Hematopoietic multipotent progenitor cell treated with erythropoietin and hydrocortisone succinate and interleukin-3 and kit ligand, for 17 days (in vitro differentiated cells): ENCODE measurements at places on chromosomes 2 and 18.

DNA sequence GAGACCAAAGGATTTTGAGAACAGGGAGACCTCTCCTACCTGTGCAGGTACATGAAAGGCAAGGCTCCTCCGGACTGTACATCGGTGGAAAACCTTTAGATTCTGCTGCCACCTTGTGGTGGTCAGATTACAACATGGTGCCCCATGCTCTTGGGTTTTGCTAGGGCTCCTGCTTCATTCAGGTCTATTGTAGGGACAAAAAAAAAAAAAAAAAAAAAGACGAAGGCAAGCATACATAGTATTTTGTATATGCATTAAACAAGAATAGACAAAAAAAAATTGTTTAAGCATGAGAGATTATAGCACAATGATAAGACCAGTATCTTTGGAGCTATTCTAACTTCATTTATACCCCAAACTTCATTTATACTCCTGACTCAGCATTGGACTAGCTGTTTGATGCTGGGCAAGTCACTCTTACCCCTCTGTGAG, 27.4 kb upstream of the SPR start:
- peak; percentile 36 for DNase-seq

DNA sequence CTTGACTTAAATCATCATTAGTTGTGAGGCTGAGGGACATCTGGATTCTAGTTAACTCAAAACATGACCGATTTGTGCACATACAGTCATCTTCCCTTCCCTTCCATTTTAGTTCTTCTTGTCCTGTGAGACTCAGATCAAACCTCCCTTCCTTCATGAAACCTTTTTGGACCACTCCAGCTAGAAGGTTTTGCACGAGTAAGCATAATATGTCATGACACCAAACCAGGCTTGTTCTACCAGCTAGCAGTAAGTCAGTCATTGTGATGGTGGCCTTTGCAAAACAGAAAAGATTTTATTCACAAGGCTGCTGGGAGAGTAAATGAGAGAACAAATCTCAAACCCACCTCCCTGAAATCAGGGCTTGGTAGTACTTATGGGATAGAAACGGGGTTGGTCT, 14.3 kb downstream of the PPP1R1C start:
- DNase-seq, result no peak

DNA sequence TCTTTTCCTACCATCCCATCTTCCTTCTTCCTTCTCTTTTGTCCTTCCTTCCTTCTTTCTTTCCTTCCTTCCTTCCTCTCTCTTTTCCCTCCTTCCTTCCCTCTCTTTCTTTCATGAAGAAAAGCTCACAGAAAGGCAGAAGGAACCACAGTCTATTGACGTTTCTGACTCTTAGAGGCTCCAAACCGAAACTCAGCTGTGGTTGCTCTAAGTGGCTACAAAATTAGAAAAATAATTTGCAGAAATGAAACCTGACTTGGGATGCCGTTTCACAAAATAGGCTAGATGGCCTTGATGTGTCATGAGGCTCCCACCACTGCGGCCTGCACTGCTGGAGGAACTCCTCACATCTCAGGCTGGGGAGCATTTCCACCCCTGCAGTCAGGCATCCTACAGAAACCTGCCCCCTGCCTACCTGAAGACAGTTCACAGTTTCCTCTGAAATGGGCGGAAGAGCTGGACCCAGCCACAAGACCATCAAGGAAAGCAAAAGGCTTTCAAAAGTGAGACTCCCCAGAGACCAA, 165.6 kb downstream of the SMAD7 start:
- no peak for DNase-seq

DNA sequence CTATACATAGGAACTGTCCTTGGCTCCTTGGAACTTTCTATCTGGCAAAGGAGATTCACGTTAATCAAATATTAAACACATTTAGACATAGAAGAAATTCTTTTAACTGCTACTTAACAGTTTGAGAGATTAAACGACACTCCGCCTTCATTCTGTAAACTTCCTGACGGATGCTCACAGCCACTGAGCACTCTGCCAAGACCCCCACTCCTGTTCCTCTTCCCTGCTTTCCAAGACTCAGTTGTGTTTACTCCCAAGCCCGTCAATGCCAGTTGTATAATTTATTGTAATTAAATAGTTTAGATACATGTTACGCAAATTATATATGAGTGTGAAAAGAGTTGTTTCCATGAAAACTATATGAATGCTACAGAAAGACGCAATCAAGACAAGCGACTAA, 321.4 kb upstream of the EPHA4 start:
- no peak for DNase-seq

DNA sequence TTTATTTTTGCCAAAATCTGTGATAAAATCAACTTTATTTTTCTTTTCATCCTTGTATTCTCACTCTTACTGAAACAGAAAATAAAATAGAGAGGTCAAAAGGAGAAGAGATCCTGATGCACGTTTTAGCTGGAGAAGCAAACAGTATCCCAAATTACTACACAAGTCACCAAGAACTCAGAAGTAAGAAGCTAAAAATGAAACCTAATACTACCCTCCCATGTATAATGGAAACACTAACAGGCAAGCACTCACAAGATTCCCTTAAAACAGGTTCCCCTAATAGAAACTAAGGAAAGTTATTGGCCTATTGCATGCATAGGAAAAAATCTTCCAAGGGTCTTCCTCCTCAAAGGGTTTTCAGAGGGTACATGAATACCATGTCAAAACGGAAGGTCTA, 927.0 kb downstream of the ERBB4 start:
- no peak for DNase-seq
